ENCODE measurements at places on chromosomes 7 and 10.

- no peaks in the 10 kb centered on the region for H3K27me3 ChIP-seq
- no peak overlapping the region for H3K4me3 ChIP-seq
- H3K27ac ChIP-seq: no peak overlapping the region
- H3K4me1 ChIP-seq: no peaks in the 10 kb centered on the region
- no peaks in the 10 kb centered on the region for H3K36me3 ChIP-seq
Observed at GRCh38 chr7:124403112-124403511, 362.5 kb downstream of the GPR37 start.

GRCh38 chr7:138564365-138564764, 104.3 kb downstream of the TRIM24 start:
- H3K36me3 ChIP-seq: peaks cover 90% of the 10 kb centered on the region
- DNase-seq: no peak
- no peaks in the 10 kb centered on the region for H3K27me3 ChIP-seq
- no peak overlapping the region for H3K27ac ChIP-seq
- H3K4me1 ChIP-seq: no peaks in the 10 kb centered on the region

DNA sequence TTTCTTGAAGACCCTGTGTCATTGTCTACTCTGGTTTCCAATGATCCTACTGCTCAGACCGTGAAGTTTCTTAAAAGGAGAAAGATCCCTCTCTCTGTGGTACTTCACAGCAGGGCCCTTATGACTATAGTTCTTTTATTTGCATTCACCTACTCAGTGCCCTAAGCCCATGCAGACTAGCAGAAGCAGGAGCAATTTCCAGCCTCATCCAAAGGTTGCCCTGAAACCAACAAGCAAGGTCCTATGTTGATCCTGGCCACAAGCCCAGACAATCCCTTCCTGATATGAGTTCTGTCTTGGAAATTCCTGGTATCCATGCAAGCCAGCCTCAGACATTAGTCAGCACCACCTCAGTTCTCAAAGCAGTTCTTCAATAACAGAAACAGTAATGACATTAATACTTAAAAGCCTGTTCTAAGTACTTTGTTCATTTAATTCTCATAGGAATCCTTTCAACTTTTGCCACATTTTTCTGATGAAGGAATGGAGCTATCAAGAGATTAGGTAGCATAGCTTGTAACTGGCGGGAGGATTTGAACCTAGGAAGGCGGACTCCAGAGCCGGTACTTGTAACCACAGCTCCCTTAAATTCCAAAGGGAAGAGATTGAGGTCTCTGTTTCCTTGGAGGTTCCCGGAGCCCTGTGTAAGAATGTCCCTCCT, 58.1 kb upstream of the ST8SIA6 start:
- peaks cover 27% of the 10 kb centered on the region for H3K4me1 ChIP-seq
- no peak overlapping the region for H3K4me3 ChIP-seq
- H3K27ac ChIP-seq: no peak overlapping the region
- no peak for DNase-seq

DNA sequence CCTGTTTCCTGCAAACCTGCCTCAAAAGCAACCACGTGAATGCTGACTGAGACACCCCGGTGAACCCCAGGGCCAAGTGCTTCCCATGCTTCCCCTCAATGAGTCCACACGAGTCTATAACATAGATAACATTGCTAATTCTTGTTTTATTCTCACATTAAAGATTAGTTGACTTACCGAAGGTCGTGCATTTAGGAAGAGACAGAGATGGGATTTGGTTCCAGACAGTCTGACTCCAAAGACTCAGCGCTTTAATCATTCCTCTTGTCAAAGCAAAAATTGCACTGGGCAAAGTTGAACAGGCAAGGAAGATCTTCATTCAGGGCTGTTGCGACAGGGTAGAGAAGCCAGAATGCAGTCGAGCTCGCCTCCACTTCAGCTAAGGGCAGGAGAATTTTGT, 435.6 kb upstream of the C7orf33 start:
- no peaks in the 10 kb centered on the region for H3K4me1 ChIP-seq
- no peaks in the 10 kb centered on the region for H3K36me3 ChIP-seq

- H3K27me3 ChIP-seq: peaks cover 9% of the 10 kb centered on the region
- no peaks in the 10 kb centered on the region for H3K4me1 ChIP-seq
- H3K36me3 ChIP-seq: no peaks in the 10 kb centered on the region
Observed at GRCh38 chr7:38506756-38507155, 124.4 kb downstream of the AMPH start.

DNA sequence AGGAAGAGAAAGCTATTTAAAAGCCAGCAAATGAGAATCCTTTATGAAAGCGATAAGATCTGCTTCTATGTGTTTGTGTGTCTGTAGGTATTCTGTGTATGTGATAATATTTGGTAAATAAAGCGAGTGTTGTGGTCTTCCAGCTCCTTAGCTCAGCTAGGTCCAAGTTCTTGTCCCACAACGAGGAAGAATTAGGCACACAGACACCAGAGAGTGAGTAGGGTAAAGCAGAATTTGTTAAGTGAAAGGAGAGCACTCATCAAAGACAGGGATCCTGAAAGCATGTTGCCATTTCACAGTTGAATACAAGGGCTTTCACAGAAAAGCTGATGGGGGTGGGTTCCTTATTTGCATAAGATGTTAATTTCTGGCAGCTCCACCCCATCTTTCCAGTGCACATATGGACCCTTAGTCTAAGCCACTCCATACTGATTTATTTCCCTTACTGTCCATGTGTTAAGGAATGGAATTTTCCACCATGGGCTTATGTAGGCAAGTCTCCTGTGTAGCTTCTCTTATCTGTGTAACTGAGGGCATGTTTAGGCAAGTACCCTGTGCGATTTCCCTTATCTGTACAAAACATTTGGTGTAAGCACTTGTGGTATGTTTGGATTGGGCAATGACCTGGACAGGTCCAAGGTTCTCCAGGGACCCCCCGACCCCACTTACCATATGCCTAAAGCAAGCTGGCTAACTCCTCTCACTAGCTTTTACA, 165.9 kb upstream of the VIPR2 start:
- H3K36me3 ChIP-seq: no peaks in the 10 kb centered on the region
- no peak for DNase-seq
- H3K27ac ChIP-seq: no peak overlapping the region
- H3K27me3 ChIP-seq: peaks cover 1% of the 10 kb centered on the region
